NCI-H2107 (cell line): ENCODE measurements at places on chromosomes 3 and 15.

GRCh38 chr15:66084704-66085103 is 168.8 kb downstream of the MEGF11 start:
- DNase-seq: no peak

GRCh38 chr15:84888639-84889038 is 4.2 kb downstream of the SLC28A1 start:
- DNase-seq: no peak

GRCh38 chr3:156024904-156025533 is 95.4 kb upstream of the KCNAB1 start:
- no peak for DNase-seq

DNA sequence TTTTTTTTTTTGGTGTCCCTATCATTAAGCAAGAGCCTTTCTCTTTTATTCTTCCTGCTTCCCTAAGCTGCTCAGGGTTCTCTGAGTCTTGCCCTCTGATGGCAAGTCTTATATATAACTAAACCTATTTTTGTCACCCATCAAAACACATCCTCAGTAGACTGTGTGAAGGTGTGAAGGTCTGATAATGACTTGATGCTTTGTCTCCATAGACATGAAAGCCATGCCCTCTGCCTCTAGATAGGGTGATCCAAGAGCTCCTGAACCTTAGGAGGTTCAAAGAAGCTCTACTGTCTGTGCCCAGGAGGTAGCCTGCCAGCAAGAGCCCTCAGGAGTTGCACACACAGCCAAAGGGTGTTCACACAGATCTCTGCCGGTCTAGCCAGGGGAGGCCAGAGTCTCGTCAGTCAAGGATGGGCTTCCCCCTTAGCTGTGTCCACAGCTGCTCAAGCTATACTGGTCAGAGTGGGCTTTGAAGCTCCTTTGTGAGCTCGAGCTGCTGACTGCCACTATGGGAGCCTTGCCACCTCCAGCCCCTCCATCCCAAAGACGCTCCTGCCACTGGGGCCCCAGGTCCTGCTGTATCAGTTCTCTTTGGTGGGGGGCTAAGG is 13.1 kb upstream of the SNX22 start:
- no peak for DNase-seq

DNA sequence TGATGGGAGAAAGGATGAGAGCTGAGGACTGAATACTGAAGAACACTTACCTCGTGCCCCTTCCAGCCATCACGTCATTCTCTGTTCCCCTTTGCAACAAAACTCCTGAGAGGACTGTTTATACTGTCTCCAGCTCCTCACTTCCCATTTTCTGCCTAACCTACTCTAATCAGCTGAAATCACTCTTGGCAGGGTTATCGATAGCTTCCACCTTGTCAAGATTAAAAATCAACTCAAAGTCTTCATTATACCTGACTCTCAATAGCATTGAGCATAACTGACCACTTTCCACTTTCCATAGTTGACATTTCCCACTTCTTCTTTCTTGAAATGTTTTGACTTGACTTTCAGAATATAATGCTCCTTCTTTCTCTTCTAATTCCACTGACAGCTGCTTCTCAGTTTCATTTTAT is 4.3 kb downstream of the BTBD1 start:
- no peak for DNase-seq

- peak; percentile 31 for DNase-seq
Observed at GRCh38 chr3:179474480-179474879, 23.2 kb upstream of the GNB4 start.

DNA sequence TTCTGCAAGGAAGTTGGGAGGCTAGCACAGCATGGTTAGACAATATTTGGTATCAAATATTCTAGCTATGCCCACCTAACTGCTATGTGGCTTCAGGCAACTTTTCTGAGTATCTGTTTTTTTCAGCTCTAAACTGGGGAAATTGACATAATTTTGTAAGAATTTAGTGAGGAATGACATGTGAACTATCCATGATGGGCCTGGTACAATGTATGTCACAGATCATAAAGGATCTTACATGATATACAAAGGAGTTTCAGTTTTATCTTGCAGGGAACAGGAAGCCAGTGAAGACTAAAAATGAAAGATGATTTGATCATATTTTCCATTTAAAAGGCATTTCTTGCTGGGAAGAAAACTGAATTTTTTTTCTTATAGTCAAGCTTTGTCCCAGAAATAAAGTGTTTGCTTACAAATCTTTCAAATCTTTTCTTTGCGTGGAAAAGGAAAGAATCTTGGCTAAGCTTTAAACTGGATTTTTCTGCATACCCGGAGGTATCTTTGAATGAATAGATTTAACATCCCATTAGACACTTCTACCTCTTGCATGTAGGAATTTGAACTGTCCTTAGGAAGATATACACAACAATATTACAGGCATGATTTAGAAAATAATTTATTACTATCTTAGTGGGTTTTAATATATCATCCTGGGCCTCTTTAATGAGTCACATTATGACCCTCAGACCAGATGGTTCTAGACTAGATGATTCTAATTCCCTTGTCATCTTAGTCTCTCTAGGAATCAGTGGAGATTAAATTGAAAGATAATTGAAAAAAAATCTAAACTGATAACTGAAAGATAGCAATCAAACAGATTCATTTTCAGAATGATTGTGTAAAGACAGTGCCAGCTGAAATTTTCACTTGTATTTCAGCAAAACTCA is 436.0 kb upstream of the THBS1 start:
- no peak for DNase-seq
